ENCODE measurements at places on chromosomes 16 and 17.

GRCh38 chr16:20774703-20775362 is 11.0 kb downstream of the ACSM3 start:
- peak; percentile 83 for DNase-seq

DNA sequence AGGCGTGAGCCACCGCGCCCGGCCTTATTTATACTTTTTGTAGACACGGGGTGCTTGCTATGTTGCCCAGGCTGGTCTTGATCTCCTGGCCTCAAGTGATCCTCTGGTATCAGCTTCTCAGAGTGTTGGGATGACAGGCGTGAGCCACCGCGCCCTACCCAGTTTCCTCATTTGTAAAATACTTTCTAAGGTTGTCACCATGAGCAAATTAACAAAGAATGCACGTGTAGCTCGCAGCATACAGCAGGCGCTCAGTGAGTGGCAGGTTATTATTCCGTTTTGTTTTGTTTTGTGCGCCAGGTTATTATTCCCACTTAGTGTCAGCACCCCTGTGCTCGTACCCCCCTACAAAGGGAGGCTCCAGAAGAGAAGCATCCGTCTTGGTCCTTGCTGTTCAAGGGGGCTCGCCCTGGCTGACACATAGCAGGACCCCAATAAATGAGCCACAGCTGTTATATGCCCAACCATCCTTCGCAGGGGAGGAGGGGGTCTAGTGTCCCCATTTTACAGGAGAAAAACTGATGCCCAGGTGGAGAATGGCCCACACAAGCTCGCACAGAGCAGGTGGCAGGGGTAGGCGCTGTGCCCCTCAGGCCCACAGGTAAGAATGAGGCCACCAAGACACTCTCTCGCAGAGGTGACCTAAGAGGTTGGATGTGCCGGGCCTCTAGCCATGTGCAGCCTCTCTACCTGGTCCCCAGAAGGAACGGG is 686 bp upstream of the MIEF2 start:
- DNase-seq, result no peak

- no peak for DNase-seq
These were observed 16.4 kb downstream of the IGF2BP1 start for GRCh38 chr17:49013311-49014213.

DNA sequence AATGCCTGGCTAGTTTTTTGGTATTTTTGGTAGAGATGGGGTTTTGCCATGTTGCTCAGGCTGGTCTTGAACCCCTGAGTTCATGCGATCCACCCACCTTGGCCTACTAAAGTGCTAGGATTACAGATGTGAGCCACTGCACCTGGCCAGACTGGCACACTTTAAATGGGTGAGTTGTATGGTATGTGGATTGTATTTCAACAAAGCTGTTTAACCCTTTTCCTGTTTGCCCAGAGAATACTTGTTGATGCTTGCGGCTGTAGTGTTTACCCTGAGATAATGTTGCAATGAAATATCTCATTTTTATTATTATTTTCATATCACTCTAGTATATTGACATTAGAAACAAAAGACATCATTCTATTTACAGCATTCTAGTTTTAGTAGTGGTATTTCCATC is 17.1 kb upstream of the TMEM94 start:
- no peak for DNase-seq

GRCh38 chr17:28426081-28426519 is 20.1 kb upstream of the SLC46A1 start:
- no peak for DNase-seq

GRCh38 chr17:34006126-34006525 is 249.0 kb upstream of the CCL2 start:
- DNase-seq, result no peak

GRCh38 chr17:55988861-55989260 is 164.4 kb upstream of the ANKFN1 start:
- no peak for DNase-seq

- peak; percentile 50 for DNase-seq
These were observed 17.0 kb downstream of the DUSP14 start for GRCh38 chr17:37506678-37507077.

DNA sequence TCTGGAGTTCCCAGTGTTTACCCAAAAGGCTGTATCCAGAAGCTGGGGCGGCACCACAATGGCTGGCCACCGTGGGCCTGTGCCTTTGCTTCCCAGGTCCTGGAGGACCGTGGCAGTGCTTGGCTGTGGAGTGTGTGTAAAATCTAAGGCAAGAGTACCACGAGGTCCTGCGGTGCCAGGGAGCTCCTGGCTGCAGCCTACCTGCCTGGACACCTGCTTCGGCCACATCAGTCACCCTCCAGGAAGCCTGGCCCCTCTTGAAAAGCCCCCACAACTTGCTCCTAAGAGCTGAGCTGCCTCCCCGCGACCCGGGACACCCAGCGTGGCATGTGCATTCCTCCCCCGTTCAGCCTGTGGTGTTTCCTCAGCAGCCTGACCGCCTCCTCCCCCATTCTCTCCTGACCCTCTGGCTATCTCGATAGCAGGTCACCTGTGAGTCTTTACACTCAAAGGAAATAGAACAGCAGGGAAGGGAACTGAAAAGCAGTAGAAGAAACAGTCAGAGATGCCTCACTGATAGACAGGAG is 7.9 kb downstream of the TIMM22 start:
- no peak for DNase-seq

DNA sequence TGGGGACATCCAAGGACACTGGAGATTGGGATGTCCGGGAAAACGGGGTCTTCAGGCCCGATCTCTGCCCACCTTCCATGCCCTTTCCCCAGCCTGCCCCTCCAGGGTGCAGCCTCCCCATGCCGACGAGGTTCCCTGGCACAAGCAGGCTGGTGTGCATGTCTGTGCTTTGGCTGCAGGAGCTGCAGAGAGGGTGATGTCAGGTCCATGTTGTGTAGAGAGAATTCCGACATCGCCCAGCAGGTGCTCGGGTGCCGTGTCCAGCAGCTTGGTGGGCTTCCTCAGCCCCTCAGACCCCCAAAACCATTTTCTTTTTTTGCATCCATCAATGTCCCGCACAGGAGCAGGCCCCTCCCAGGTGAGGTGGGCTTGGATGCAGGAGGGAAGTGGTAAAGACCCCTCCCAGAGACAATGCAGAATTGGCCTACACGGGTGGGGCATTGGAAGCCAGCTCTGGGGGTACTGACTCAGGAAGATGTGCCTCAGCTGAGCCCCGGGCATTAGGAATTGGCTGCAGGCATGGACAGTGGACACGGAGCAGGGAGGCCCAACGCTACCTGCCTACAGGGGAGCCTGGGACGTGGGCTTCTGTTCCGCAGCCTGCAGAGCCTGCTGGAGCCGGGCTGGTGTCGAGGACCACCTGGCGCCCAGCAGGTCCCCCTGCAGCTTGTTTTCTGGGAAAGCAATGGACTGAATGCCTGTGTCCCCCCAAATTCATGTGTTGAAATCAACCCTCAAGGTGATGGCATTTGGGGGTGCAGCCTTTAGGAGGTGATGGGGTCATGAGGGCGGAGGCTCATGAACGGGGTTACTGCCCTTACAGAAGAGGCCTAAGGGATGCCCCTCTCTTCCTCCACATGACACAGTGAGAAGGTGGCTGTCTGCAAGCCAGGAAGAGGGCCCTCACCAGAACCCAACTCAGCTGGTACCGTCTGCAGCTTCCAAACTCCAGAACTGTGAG is 97.5 kb downstream of the METRNL start:
- DNase-seq, result no peak
